ENCODE measurements at places on chromosomes 11 and 22.

DNA sequence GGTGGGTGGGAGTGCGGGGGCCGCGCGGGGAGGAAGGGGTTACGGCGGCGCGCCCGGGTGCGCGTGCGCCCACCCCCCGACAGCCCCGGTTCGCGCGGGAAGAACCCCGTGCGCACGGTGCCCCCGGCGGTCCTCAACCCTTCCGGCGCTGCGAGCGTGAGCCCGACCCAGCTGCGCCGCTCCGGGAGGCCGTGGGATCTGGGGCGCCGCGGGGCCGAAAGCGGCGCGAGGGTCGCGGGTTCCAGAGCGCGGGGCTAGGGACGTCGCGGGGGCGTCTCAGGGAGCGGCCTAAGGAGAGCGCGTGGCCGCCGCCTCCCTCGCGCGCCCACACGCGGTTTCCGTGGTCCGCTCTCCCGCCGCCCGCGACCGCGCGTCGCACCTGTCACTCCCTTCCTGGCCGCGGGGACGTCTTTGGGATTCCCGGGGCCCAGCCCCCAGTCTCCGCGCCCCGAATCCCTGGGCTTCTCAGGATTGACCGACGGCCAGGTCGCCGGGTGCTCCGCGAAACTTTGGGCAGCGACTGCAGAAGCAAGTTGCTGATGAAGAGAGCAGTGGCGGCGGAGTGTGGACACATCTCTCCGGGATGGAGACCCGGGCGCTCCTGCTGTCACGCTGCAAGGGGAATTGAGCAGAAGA, 582 bp downstream of the SREBF2 start:
- DNase-seq, result peak; percentile 24

DNA sequence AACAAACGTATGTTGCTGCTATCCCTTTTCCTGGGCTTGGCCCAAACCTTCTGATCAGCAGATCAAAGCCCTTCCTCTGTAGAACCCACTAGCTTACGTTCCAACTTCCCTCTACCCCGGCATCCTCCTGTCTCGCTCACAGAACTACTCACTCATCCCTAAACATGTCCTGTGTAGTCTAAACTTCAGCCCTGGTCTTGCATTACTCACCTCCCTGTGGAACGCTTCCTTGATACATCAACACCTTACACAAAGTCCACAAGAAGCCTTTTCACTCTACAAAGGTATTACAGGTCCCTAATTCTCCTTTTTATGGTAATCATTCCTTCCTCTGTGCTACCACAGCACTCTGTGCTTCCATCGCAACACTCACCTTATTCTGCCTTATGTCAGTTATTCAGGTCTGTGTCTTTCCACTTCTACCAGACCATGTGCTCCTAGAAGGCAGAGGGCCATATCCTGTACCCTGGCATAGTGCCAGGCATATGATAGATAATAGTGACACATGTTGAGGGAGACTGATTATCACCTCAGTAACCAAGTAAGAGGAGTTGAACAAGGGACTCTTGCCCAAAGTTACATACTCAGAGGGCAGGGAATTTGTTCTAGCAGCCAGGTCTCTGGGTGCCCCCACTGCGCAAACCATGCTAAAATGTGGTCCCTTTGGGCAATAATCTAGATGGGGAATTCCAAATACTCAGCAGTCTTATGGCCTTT, 41.6 kb downstream of the USP35 start:
- DNase-seq, result no peak

DNA sequence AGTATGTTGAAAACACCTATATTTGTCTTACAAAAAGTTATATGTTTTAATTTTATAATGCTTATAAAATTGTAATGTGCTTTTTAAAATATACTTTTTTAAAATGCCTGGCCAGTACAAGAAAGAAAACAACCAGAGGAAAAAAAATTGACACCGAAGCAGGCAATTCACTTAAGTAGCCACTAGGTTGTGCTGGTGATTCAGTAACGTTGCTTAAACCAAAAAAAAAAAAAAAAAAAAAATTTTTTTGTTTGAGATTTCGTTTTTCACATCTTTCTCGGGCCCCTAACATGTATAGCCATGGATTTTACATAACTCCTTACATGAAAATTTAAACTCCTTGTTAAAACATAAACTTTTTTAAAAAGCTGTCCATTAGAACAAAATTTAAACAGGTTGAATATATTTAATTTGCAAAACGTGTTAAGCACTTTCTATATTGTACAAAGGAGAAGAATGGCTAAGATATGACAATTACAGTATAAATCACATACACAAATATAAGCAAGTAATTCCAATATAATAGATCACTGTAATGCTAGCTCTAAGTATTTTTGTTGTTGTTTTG, 9.2 kb downstream of the OR8B4 start:
- DNase-seq, result peak; percentile 34

DNA sequence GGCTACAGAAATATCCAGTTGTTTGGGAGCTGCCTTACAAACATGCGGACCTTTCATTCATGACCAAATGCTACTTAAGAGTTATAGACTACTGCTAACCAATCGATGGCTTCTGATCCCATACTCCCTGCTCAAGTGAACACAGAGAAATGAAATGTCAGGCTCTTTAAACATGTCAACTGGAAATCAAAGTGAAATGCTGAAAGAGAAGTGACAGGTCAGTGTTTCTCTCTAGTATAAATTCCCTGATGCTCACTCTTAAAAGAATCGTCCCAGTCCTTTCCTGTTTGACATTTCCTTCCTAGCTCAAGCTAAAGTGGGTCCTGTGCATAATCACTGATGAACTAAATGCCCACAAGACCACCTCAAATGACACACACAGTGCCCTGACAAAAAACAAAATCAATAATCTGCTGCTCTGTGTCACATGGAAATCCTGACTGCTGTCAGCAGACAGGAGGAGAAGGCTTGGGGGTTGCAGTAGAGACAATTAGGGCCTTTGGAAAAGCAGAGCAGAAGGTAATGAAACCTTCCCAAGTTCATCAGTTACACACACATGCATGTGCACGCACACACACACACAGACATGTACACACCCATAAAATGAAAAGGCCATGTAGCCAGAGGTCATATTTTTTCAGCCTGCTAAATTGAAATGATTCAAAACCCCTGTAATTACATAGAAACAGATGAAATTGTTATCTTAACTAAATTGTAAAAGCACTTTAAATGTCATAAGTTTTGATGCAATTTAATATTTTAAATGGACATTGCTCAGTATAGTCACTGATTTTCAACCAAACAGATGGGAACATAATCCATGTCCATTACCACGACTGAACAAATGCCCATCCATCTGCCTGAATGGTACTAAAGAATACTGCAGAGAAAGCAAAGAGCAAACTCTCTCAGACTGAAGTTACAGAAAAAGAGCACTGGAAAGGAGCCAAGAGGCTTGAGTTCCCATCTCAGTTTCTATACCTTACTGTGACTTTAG, 330.7 kb downstream of the TTC28 start:
- no peak for DNase-seq

DNA sequence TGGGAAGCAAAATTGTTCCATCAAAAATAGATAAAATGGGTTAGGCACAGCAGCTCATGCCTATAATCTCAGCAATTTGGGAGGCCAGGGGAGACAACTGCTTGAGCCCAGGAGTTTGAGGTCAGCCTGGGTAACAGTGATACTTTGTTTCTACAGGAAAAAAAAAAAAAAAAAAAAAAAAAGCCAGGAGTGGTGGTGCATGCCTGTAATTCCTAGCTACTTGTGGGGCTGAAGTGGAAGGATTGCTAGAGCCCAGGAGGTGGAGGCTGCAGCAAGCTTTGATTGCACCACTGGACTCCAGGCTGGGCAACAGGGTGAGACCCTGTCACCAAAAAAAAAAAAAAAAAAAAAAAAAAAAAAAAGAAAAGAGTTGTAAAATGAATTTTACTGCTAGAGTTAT, 49.6 kb downstream of the KIF18A start:
- DNase-seq, result no peak

GRCh38 chr11:46114961-46115360, 6.3 kb downstream of the PHF21A start:
- peak; percentile 17 for DNase-seq

- DNase-seq, result no peak
These were observed 17.7 kb downstream of the CTNND1 start for GRCh38 chr11:57779276-57779675.

- no peak for DNase-seq
These were observed at the start of gene OR8D4 for GRCh38 chr11:123901867-123902266. Gene OR8D4 (plus strand): TSS chr11:123902167. CDS start chr11:123906432, 4,265 bp downstream.
